ENCODE measurements at places on chromosomes 5 and 9.

DNA sequence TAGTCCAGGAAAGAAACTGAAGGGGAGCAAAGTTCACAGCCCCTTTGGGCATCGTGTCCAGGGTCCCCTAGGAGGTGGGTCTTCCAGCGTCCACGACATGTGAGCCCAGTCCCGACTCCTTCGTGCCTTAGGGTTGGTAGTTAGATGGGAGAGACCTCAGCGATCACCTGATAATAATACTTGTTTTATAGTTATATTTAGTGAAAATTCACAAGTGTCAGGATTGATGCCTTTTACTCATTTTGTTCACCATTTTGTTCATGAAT is 20.1 kb downstream of the SPAAR start:
- DNase-seq: no peak

- no peak for DNase-seq
Measured at GRCh38 chr5:33964132-33964700, 20.3 kb downstream of the SLC45A2 start.

- DNase-seq: no peak
Measured at GRCh38 chr9:13089666-13090065, 189.8 kb downstream of the MPDZ start.

- no peak for DNase-seq
Measured at GRCh38 chr9:128106181-128106939, 21.2 kb downstream of the PTGES2 start.

DNA sequence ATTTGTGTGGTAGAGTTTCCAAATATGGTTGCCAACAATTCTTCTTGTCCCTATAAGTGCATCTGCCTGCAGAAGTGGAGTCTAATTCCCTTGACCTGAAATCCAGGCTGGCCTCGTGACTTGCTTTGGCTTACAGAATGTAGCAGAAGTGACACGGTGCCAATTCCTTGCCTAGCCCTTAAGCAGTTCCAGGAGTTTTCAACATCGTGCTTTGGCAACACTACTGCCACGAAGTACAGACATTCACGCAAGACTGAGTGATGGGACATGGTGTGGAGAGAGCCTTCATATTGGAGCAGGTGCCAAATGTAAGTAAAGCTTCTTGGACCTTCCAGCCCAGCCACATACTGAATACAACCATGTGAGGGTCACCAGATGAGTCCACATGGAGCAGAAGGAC is 92.9 kb upstream of the NEK6 start:
- no peak for DNase-seq

- peak; percentile 33 for DNase-seq
Measured at GRCh38 chr5:175867587-175868347, 3.6 kb upstream of the CPLX2 start.

GRCh38 chr9:98642661-98643312 is 65.9 kb downstream of the GABBR2 start:
- DNase-seq: no peak

DNA sequence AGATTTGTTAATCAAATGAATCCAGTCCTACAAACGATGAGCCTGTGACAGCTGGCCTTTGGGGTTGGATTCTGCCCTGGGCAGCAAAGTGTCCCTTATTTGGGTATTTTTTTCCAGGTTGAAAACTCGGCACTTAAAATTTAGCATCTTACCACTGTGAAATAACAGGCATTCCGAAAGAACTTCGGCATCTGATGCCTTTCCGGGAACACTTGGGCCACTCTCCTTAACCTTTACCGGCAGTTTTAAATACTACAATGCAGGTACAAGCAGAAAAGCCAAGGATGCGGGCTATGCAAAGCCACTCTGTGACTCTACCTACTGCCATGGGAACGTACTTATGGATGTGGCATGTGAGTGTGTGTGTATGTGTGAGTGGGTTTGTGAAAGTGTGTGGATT is 1.0 kb upstream of the RASGRF2 start:
- no peak for DNase-seq

DNA sequence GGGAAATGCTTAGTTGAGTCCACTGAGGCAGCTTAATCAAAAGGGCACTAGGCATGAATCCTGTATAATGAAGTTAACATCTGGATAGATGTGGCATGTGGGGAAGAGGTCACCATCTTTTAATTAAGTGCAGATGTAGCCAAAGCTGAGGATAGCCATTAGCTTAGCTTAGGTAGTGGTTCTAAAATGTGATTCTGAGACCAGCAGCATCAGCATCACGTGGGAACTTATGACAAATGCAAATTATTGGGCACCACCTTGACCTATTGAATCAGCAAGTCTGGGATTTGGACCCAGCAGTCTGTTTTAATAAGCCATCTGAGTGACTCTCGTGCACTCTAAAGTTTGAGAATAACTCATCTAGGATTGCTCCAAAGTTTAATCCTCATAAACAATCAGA is 63.8 kb downstream of the SNCAIP start:
- DNase-seq: no peak

DNA sequence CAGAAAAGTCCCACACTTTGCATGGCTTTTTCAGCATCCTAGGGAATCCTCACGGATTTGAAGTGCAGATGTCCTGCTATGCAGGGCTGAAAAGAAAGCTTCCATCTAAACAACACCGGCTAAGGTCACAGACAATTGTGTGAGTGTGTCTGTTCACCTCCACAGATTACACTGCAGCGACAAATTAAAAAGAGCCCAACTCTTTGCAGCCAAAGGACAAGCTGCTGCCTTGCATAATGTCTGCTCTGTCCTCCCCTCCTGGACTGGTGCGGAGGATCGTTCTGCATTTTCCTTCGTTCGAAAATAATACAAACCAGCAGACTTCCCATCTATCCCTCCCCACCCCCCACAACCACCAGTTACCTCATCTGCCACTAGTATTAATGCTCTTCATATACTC is 169.1 kb downstream of the MED27 start:
- no peak for DNase-seq

DNA sequence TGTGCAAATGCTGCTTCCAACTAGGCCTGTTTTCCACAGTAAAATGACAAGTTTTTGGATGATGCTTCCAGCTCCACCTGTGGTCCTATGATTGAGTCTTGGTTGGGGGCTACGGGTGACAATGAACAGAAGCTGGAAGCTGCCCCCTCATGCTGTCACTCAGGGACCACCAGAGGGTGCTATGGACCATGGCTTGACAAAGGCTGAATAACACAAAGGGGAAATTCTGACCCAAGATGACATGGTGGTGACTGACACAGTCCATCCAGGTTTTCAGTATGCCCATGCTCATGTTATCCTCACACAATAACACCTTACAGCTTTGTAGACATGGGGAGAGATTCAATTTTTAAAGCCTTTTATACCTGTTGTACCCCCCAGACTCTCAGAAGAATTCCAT is 23.9 kb upstream of the SAP30L start:
- no peak for DNase-seq

Data from NCI-H524 treated with DMSO at 0.1 percent for 48 hours (cell line).